ENCODE measurements at places on chromosomes 5 and 9. TPM values are rescaled to one million over a fixed set of nuclear protein-coding genes. Genes with fewer than 3 reads are reported as not detected.
A peak's percentile ranks its signal among the peaks of the same experiment; 100 is the strongest.

DNA sequence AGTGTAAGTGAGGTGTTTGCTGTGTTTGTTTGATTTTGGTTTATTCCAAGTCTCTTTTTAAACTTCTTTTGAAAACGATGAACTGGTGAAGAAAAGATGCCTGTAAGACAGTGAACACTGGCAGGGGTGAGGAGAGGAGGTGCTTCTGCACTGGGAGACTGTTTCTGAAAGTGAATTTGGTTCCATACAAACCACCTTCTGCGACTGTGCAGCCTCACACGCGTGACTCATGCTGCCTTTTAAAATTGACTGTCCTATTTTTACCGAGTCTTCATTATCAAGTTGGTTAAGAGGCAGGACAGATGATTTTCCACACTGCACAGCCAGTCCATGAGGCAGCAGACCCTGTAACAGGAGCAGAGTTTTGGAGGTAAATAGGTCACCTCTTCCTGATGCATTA lies 340.6 kb downstream of the MTRR start:
- H3K27ac ChIP-seq: no peak overlapping the region
- no peaks in the 10 kb centered on the region for H3K36me3 ChIP-seq
- no peaks in the 10 kb centered on the region for H3K4me1 ChIP-seq
- H3K4me3 ChIP-seq: no peak overlapping the region

- H3K27ac ChIP-seq: no peak overlapping the region
- no peaks in the 10 kb centered on the region for H3K27me3 ChIP-seq
- H3K36me3 ChIP-seq: peaks cover 16% of the 10 kb centered on the region
- no peaks in the 10 kb centered on the region for H3K4me1 ChIP-seq
These were observed 46.6 kb downstream of the SECISBP2 start for GRCh38 chr9:89364666-89365531.

- no peak overlapping the region for H3K27ac ChIP-seq
- no peaks in the 10 kb centered on the region for H3K27me3 ChIP-seq
- H3K4me1 ChIP-seq: peaks cover 7% of the 10 kb centered on the region
- H3K36me3 ChIP-seq: no peaks in the 10 kb centered on the region
- H3K4me3 ChIP-seq: no peak overlapping the region
- DNase-seq: no peak
These were observed 111.1 kb upstream of the DAPK1 start for GRCh38 chr9:87386490-87387025.

- no peak overlapping the region for H3K4me3 ChIP-seq
- no peaks in the 10 kb centered on the region for H3K4me1 ChIP-seq
- DNase-seq: no peak
- no peaks in the 10 kb centered on the region for H3K36me3 ChIP-seq
These were observed 111.1 kb upstream of the EQTN start for GRCh38 chr9:27408001-27408400.

DNA sequence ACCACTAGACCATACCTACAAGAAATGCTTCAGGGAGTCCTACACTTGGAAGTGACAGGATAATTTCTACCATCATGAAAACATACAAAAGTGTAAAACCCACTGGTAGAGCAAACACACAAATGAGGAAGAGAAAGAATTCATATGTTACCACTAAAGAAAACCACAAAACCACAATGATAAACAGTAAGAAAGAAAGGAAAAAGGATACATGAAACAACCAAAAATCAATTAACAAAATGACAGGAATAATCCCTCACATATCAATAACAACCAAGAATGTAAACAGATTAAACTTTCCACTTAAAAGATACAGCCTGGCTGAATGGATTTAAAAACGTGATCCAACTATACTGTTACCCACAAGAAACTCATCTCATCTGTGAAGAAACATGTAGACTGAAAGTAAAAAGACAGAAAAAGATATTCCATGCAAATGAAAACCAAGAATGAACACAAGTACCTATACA lies 83.4 kb downstream of the LPAR1 start:
- H3K27ac ChIP-seq: no peak overlapping the region
- no peaks in the 10 kb centered on the region for H3K27me3 ChIP-seq
- H3K4me1 ChIP-seq: no peaks in the 10 kb centered on the region
- H3K4me3 ChIP-seq: no peak overlapping the region
- peaks cover 6% of the 10 kb centered on the region for H3K36me3 ChIP-seq
- DNase-seq: no peak

DNA sequence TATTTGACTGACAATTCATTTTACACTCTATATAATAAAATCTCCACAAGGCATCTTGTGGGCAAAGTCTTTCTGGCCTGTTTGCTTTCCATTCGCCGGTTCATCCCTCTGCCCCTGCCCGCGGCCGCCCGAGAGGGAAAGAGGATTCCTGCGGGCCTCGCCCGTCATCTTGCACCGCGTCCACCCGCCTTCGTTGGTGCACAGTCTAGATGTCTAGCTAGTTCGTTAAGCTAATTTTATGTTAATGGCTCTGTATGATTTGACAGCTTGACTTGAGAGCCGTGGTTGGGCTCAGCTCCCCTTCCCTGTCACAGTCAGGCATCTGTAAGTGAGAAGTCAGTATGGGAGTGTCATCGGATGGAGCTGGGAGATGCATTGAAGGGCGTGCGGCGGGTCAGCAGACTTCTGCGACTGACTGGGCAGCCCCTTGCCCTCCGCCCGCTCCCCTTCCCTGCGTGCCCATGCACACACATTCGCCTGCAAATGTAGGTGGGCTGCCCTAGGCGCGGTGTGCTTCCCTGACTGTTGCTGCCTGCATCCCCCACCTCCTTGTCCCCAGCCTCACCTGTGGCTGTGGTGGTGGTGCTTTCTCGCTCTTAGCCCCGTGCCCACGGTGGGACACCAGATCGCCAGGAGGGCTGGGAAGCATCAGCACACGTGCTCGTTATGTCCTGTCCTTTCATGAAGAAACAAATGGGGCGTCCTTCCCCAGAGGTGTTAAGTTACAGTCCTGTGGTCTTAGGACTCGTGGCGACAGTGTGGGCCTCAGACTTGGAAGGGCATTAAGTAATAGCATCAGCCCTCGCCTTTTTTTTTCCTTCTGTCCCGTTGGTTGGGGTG lies 25.9 kb upstream of the PRDM12 start:
- peaks cover 8% of the 10 kb centered on the region for H3K36me3 ChIP-seq
- H3K27me3 ChIP-seq: no peaks in the 10 kb centered on the region
- no peak overlapping the region for H3K4me3 ChIP-seq
- H3K27ac ChIP-seq: no peak overlapping the region

Gene PAEP
- total RNA-seq: not detected

- H3K4me1 ChIP-seq: no peaks in the 10 kb centered on the region
- no peak overlapping the region for H3K27ac ChIP-seq
- no peaks in the 10 kb centered on the region for H3K36me3 ChIP-seq
- no peak overlapping the region for H3K4me3 ChIP-seq
These were observed 23.4 kb downstream of the WWC1 start for GRCh38 chr5:168314735-168315411.

GRCh38 chr9:129332581-129332980 lies 154.5 kb upstream of the IER5L start:
- peaks cover 7% of the 10 kb centered on the region for H3K36me3 ChIP-seq
- no peaks in the 10 kb centered on the region for H3K27me3 ChIP-seq
- DNase-seq: no peak
- no peak overlapping the region for H3K27ac ChIP-seq
- H3K4me1 ChIP-seq: peaks cover 5% of the 10 kb centered on the region
- H3K4me3 ChIP-seq: no peak overlapping the region

GRCh38 chr9:102796244-102796643 lies 198.9 kb upstream of the CYLC2 start:
- H3K36me3 ChIP-seq: no peaks in the 10 kb centered on the region
- H3K4me3 ChIP-seq: no peak overlapping the region
- no peaks in the 10 kb centered on the region for H3K27me3 ChIP-seq
- DNase-seq: no peak
- no peak overlapping the region for H3K27ac ChIP-seq

DNA sequence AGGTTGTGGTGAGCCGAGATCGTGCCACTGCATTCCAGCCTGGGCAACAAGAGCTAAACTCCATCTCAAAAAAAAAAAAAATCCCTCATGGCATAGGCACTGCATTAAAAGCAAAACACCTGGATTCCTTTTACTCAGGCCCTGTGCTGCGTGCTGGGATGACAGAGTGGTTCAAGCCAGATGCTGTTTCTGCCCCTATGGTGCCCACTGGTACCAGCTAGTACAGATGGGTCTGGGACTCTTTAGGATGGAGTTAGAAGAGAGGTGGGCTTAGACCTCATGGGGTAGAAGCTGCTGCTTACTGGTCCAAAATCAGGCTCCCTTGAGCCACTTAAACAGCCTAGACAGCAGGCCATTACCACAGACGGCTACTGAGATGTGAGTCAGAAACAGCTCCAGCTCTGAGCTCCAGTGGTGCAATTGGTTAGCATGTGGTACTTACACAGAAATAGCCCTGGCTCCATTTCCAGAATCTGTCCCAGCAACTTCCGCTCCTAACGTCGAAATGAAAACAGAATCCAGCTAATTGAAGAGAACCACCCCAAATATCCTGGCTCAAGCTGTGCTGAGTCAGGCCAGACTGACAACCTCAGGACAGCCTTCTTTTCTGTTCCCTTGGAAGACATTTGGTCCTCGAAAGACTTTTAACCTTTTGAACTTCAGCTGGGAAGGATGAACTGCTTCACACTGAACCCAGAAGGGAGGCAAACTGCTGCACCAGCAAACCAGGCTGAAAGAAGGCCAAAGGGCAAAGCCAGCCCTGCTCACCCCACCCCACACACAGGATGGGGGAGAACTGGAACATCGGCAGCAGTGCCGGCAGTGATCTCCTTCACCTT lies 15.5 kb downstream of the C5orf15 start:
- no peak for DNase-seq
- peaks cover 18% of the 10 kb centered on the region for H3K36me3 ChIP-seq
- peak overlapping the region; percentile 27 for H3K27ac ChIP-seq
- no peaks in the 10 kb centered on the region for H3K27me3 ChIP-seq
- H3K4me3 ChIP-seq: no peak overlapping the region
- H3K4me1 ChIP-seq: no peaks in the 10 kb centered on the region

- no peak for DNase-seq
- H3K4me1 ChIP-seq: no peaks in the 10 kb centered on the region
- H3K27me3 ChIP-seq: no peaks in the 10 kb centered on the region
These were observed 44.9 kb downstream of the HMGCS1 start for GRCh38 chr5:43268188-43268820.

DNA sequence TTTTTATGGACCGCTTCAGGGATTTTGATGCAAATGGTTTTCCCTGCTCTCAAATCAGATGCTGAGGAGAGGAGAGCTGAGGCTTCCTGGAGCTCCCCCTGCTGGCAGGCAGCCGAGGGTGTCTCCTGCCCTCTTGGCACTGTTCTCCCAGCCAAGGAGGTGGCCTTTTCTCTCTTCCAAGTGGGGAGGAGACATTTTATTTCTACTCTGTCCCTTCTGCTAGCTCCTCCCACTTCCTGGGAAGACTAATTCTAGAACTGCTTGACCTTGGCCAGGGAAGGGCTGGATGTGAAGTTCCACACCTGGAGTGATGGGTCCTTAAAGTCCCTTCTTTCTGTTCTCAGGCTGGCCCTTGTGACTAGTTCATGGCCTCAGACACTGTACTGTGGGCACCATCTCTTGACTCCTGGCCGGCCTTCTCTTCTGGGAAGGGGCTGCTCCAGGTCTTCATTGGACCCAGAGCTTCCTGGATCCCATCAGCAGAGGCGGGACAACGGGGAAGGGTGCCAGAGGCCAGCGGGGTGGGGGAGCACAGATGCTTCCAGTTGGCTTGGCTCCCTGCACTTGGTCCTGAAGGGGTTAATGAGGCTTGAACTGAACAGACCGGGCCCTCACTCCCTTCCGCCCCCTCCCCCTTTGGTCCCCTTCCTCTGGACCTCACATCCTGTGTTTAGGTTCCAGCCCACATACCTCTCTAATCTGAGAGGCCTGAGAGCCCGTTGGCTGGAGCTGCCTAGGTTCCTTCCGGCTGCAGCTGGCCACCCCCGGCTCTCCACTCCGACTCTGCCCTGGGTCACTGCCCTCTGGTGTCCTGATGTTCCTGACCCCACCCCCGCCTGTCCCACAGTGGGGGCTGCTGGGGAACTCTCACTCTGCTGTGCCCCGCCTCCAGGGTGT lies 32.1 kb downstream of the PTPA start:
- H3K27me3 ChIP-seq: no peaks in the 10 kb centered on the region
- peak; percentile 89 for DNase-seq
- H3K4me3 ChIP-seq: no peak overlapping the region
- H3K36me3 ChIP-seq: peaks cover 13% of the 10 kb centered on the region
- peaks cover 14% of the 10 kb centered on the region for H3K4me1 ChIP-seq
- no peak overlapping the region for H3K27ac ChIP-seq

Gene SERF1A
- 16.2 TPM for total RNA-seq
